Stimulated activated CD4-positive, alpha-beta T cell treated with anti-CD3 and anti-CD28 coated beads, Interleukin-4, amount 100 ng/mL, for 1 hour (primary cell): ENCODE measurements at places on chromosomes 6 and 20.

DNA sequence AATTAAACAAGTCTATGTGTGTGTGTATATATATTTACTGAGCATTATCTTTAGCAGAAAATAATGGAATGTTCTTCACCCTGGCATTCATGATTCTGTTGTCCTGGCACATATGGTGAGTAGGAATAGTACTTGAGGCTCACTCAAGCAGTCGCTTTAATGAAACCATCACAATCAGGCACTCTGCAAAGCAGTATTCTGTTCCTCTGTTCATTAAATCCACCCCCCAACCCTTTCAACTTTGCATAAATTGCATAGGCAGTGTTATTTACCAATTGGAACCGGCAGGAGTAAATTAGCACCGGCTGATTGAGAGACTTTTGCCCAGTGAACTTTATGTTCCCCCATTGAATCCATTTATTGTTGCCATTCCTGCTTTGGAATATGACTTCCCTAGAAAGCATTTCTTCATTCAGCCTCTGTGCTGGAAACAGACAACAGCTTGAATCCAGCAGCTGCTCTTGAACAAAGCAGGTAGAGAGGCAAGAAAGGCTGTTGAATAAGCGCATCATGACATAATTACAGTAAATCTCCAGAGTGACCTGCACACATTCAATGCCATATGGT lies 268.0 kb upstream of the RNF217 start:
- no peak for DNase-seq

DNA sequence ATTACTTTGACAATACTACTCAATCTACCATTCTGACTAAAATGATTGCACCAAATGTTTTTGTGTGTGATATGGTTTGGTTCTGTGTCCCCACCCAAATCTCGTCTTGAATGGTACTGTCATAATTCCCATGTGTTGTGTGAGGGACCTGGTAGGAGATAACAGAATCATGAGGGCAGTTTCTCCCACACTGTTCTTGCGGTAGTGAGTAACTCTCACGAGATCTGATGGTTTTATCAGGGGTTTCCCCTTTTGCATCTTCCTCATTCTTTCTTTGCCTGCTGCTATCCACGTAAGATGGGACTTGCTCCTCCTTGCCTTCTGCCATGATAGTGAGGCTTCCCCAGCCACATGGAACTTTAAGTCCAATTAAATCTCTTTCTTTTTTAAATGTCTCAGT lies 20.8 kb downstream of the SYCP2 start:
- DNase-seq: no peak

GRCh38 chr6:3194535-3195419 lies 32.7 kb downstream of the TUBB2B start:
- no peak for DNase-seq

DNA sequence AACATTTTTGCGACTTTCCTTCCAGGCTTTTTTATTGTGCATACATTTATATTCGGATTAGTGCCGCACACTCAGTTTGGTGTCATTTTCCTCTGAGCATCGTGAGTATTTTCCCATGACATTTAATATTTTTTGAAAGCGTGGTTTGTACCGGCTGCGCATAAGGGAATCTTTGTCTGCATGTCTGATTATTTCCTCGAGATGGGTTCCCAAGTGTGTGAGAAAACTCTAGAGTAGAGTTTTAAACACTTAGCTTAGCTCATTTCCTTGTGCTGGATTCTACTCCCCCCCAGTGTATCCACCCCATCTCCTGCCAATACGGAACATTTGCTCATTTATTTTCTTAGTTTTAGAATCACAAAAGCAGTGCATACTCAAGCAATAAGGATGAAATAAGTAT lies 94.3 kb downstream of the CDC5L start:
- DNase-seq: no peak

DNA sequence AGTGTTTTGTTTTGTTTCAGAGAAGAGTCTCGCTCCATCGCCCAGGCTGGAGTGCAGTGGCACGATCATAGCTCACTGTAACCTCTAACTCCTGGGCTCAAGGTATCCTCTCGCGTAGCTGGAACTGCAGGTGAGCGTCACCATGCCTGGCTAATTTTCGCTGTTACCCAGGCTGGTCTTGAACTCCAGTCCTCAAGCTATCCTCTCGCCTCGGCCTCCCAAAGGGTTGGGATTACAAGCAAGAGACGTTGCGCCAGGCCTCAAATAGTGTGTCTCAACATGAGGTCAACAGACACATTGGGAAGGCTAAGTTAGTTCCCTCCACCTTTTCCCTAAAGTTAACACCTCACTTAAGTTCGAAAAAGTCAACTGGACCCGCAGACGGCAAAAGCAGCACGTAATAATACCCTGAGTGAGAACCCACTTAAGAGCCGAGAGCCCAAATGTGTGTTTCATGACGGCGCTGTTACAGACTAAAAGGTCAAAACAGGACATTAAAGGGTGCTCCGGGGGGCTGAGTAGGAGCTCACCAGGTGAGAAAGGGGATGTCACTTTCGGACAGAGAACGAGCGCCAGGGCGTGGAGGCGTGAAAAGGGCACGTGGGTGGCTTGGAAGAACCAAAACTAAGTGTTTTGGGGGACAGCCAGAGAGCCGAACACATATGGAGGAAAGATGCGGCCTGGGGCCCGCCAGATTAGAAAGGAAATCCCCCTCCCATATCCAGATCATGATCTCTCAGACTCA lies 499 bp downstream of the TTI1 start:
- DNase-seq: no peak

- no peak for DNase-seq
These were observed 123.8 kb upstream of the DOK5 start for GRCh38 chr20:54351371-54352136.

DNA sequence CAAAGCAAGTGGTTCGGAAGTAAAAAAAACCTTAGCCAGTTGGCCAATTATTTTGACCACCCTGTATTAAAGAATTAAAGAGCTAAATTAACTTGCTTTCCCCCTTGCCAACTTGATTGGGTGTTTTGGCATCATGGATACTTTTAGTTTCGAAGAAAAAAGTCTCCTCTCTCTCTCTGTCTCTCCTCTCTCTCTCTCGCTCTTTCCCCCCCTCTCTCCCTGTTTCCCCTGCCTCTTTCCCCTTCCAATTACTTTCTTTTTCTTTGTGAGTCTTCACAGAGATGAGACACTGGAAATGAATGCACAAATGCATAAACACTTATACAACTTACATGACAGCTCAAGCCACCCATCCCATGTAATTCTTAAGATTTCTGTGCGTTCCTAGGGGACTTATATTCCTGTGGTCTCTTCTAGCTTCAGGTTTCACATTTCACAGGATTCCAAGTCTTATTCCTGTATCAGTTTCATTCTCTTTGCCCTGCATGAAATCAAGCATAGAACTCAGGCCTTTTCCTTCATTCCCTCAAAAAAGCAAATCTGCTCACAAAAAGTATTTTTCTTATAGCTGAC lies 32.9 kb upstream of the EYA4 start:
- DNase-seq: no peak

GRCh38 chr6:98832284-98833056 lies 1.9 kb upstream of the POU3F2 start:
- no peak for DNase-seq

DNA sequence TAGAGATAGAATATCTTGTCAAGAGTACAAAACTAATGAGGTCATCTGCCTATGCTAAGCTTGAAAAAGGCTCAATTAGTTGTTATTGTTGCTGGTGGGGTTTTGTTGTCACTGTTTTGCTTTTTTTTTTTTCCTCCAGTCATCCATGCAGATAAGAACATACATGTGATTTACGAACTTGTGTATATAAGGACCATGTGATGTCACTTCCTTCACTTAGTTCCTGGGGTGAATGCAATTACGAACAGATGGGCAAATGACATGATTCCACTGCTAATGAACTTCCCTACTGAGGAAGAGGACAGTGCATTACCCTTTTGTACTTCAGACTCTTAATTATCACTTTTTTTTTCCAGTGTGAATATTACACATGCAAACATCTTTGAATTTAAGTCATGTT lies 1175.3 kb upstream of the GJE1 start:
- no peak for DNase-seq

GRCh38 chr6:163568275-163568674 lies 153.8 kb downstream of the QKI start:
- no peak for DNase-seq

GRCh38 chr20:48159145-48160008 lies 374.1 kb upstream of the SULF2 start:
- DNase-seq: no peak

DNA sequence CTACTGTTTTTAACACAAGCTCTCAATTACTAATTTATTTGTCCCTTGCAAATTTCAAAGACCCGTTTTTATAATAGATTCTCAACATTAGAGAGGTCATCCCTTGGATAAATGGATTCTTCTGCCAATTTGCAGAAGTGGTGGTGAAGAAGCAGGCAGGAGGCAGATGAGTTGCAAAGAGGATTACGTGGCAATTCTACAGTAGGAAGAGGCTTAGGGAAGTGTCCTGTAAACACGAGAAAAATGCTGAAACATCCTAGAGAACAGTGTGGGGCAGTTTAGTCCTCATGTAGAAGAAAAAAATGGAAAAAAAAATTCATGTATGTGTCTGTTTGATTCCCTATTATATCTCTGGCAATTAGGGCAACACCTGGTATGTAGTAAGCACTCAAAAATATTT lies 87.6 kb downstream of the BMP2 start:
- DNase-seq: no peak

DNA sequence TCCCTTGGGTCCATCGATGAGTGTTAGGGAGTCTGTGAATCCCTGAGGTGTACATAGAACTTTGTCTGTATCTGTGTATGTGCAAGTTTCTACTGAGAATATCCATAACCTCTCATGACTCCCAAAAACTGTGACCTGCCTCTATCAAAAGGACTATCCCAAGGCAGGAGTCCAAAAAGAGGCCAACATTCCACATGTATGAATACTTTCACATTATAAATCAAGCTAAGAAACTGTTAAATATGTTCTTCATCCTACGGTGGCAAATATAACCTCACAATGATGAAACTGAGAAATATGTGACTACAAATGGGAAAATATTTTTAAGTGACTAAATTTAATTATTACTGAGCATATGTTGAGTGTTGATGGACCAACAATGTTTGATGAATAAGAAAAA lies 16.1 kb upstream of the STX11 start:
- DNase-seq: no peak

DNA sequence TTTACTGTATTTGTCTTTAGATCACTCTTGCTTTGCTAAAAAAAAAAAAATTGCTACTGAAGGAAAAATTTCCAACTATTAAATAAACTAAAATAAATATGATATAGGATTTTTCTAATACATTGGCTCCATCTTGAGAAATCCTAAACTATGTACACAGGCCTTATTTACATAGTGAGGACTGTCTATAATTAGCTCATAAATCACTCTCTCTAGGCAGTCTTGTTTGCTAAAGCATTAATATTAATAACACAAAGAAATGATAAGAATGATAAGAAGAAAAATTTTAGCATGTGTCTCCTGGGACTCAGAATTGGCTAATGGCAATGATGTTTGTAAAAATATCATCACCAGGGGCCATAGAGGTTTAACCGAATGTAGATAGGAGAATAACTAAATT lies 13.3 kb upstream of the CRYBG1 start:
- DNase-seq: no peak

GRCh38 chr6:153725456-153725855 lies 313.6 kb upstream of the OPRM1 start:
- no peak for DNase-seq

GRCh38 chr20:24981790-24982189 lies 10.8 kb downstream of the APMAP start:
- DNase-seq: no peak

- DNase-seq: no peak
These were observed 212.4 kb upstream of the ZNF184 start for GRCh38 chr6:27685279-27685678.

DNA sequence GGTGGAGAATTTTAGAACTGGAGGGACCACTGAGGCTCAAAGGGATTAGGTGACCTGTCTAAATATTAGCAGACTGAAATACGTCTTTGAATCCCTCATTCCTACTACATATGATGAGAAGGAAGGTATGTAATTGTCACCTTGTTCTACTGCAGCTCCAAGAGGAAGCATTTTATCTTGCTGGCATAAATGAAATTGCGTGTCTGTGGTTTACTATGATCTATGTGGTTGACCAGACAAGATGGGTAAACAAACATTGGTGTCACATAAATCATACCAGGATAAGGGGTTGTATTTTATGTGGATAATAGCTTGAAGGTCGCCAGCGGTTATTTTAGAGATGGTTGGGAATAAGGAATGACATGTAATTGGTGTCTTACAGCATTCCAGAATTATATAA lies 78.2 kb downstream of the LAMA4 start:
- no peak for DNase-seq

DNA sequence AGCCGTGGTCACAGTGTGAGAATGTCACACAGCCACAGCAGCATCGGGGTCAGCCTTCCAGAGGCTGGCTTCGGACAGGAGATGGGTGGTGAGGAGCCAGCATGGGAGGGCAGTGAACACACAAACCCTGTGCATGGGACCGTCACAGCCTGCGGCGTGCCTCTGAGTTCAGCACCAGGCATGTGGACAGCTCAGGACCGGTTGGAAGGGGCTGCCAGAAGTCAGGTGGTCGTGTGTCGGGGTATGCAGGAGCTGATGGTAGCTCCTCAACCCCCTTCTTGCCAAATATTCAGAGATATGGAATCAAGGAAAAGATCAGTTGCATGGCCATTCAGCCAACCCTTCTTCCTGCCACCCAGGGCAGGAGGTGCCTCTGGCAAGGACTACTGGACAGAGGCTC lies 28.2 kb downstream of the MYT1 start:
- DNase-seq: no peak

DNA sequence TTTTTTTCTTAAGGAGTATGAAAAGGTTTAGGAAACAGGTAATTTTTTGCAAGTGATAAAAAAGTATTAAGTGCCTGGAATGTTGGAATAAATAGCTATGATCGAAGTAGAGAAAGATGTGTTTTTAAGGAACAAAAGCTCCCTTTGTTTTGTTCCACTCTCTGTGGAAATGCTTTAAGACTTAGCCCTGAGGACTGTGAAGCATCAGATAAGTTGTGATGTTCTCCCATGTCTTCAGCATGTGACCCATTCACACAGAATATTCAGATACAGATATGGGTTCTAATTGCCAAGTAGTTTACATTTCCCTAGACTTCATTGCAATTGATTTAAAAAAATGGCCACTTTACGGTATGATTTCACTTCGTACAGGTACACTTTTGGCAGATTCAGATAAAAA lies 80.6 kb downstream of the KCNQ5 start:
- DNase-seq: no peak

- DNase-seq: no peak
These were observed 766.4 kb upstream of the DEFB115 start for GRCh38 chr20:30491016-30491415.

DNA sequence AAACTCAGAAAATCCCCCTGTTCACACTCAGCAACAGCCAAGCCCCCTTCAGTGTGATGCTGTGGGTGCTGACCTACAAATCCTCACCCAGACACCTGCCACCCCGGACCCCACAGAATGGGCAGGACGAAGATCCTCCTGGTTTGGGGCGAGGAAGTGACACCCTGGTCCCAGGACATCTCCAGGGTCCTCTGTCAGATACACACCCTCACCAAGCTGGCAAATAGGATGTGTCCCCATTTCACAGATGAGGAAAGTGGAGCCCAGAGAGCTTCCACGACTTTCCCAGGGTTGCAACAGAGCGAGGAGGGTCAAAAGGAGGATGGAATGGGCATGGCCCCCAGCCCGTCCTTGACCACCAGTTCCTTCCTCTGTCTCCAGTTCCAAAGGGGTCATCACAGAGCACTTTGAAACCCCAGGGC lies 92.0 kb upstream of the AFDN start:
- DNase-seq: no peak

- DNase-seq: no peak
These were observed 71.8 kb upstream of the TIAM2 start for GRCh38 chr6:154923199-154923869.

GRCh38 chr6:89172131-89172530 lies 26.3 kb downstream of the PM20D2 start:
- no peak for DNase-seq
